ENCODE measurements at places on chromosomes 1 and 21.
A peak's percentile ranks its signal among the peaks of the same experiment; 100 is the strongest.

DNA sequence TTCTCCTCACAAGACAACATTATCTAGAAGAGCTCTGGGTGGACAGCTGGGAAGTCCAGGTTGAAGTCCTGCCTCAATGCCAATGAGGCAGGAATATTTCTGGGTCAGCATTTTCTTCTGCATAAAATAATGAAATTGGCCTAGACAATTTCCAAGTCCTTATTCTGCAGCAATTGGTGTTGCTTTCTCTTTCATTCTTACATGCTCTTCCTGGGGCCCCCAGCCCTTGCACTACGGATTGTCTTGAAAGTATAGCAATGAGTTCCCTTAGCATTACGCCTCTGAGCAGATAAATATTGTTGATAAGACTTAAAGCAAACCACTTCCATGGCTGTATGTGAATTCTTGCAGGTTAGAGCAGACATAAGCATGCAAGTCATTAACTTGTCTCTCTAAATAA, 188.5 kb downstream of the TGFBR3 start:
- no peak for DNase-seq

- no peak for DNase-seq
These were observed 186.8 kb downstream of the APP start for GRCh38 chr21:25983745-25984144.

GRCh38 chr1:38719880-38720279, 139.7 kb downstream of the RRAGC start:
- DNase-seq: no peak

DNA sequence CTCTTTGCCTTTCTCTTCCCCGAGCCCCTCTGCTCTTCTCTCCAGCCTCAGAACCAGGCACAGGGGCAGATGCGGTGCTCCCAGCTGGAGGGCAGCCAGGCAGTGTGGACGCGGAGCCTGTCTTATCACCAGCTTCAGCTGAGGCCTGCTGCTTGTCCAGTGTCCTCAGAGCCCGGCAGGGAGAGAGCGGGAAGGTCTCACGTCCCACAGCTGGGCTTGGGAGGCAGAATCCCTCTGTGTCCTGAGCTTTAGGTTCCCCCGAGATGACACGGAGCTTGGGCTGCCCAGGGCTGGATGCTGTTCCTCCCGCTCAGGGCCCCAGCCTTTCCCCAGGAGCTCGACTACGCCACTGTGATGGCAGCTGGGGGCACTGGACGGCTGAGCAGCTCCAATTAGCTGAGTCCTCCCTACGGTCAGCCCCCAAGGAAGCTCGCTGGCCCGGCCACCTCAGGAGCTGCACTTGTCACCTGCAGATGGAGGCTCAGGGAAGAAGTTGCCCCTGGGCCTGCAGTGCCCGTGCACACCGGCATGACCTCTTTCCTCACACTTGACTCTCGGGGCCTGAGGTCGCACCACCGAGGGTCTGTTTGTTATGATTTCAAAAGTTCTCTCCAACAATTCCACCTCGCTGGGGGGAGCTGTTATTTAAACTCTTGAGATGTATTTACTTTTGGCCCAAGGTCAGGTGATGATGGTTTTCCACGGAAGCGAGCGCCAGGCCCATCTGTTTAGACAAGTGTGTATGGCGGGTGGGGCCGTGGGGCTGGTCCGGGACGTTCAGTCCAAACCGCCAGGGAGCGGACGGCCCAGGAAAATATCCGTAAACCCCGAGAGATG, 127.3 kb downstream of the SIK1 start:
- no peak for DNase-seq

- DNase-seq: peak; percentile 48
These were observed 18.9 kb upstream of the ZNF683 start for GRCh38 chr1:26391450-26391849.

- no peak for DNase-seq
These were observed 249.6 kb downstream of the COL11A1 start for GRCh38 chr1:102858695-102859094.

DNA sequence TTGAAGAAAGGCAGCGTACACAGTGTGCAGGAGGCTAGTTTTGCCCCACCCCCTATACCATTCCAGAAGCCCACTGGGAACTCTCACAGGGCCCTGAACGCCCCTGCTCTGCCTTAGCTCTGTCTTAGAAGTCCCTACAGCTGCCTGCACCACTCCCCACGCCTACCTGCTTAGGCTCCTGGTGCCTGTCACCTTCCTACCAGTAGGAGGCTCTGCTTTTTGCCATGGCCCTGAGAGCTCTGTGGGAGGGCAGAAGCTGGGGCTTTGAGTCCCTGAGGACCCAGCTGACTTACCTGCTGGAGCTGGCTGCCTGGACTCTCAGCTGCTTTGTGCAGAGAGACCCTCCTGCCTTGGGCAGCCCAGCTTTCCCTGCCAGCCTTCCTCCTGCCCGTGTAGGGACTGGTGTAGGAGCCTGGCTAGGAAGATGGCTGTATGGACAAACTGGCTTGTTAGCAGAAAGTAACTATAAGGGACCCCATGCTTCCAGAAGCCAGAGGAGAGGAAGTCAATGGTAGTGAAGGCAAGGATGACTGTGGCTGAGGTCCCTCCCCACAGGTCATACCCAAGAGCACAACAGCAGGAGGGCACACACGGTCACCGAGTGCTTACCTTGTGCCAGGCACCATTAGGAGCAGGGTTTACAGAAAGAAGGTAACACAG, 9.8 kb upstream of the CELSR2 start:
- DNase-seq: peak; percentile 50

GRCh38 chr1:87250336-87250735, 78.3 kb upstream of the LMO4 start:
- DNase-seq: no peak

GRCh38 chr1:214213136-214213535, 67.8 kb upstream of the SMYD2 start:
- DNase-seq: peak; percentile 50

DNA sequence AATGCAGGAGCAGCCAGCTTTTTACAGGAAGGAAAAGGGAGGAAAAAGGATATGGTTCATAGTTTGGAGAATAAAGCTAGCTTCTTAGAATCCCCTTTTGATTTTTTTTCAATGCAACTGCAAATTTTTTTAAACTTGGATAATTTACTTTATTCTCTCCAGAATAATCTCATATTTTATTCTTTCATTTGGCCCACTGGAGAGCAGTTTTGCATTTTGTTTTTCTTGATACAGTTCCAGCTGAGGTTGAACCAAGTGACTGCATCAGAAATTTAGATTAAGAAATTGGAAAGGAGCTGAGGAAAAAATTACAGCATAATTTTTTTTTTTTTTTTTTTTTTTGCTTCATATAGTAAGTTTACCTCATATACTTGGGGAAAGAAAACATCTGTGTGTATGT, 22.8 kb downstream of the GABPA start:
- DNase-seq: no peak

DNA sequence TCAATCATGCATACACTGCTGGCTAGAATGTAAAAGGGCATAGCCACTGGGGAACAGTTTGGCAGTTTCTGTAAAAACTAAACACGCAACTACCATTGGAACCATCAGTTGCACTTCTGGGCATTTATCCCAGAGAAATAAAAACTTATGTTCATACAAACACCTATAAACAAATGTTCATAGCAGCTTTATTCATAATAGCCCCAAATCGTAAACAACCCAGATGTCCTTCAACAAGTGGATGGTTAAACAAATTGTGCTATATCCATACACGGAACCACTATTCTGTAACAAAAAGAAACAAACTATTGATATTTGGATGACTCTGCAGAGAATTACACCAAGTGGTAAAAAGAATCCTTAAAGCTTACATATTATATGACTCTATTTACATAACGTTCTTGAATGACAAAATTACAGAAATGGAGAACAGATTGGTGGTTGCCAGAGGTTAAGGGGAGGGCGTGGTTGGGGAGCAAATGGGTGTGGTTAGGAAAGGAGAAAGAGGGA, 22.8 kb downstream of the LACTBL1 start:
- DNase-seq: no peak

DNA sequence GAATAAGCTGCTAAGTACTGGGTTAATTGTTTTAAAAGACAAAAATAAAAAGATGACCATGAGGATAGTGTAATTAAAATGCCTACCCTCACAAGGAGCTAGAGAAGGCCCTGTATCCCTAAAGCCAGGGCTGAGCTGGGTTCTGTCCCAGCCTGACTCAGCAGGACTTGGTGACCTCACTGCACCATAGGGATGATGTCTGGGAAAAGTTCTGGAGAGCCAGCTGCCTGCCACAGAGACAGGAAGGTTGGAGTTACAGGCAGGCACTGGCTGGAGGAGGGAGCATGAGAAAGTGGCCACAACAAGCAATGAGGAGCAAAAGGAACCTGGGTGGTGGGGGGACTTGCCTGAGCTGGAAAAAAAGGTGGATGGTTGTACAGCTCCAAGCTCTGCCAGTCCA, 5.7 kb upstream of the TNR start:
- no peak for DNase-seq

DNA sequence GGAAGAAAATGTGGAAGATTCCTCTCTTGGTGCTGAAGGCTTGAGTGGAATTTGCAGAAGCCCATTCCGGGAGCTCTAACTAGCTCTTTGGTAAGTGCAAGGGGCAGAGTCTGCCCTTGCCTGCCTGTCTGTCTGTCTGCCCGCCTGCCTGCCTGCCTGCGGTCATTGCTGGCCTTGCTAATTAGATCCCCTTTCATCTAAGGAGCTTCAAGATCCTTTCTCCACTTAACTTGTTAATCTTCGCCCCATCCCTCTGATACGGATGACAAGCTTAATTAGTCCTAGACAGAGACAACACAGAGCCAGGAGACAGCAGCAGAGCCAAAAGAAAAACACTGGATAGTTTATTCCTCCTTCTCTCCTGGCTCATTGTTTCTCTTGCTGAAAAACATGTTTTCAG, 80.2 kb upstream of the GADD45A start:
- no peak for DNase-seq

DNA sequence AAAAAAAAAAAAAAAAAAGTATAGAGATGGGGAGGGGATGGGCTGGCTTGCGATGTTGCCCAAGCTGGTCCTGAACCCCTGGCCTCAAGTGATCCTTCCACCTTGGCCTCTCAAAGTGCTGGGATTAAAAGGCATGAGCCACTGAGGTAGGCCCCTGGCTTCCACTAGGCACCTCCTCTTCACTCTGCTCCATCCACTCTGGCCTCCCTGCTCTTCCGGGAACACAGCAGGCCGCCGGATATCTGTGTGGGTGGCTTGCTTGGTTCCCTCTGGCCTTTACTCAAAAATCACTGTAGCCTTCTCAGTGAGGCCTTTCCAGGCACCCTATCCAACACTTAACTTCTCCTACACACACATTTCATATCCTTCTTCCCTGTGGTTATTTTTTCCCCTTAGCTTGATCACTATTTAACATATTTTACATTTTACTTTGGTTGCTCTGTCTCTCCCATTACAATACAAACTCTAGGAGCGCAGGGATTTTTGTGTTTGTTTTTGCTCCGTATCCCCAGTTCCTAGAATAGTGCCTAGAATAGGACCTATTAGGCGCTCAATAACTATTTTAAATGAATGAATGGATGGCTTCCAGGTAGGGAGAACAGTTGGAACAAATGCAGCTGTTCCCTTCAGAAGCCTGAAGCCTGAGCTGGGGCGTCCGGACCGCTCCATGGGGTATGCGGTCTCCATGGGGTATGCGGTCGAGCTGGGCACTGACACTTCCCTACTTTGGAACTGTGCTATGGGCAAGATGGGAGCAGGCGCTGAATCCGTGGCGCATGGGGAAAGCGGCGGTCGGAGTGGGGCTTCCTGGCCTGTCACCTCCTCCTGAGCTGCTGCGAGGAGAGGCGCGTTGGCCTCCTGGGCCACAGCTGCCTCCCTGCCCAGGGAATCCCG, 46.7 kb downstream of the H3-3A start:
- no peak for DNase-seq

DNA sequence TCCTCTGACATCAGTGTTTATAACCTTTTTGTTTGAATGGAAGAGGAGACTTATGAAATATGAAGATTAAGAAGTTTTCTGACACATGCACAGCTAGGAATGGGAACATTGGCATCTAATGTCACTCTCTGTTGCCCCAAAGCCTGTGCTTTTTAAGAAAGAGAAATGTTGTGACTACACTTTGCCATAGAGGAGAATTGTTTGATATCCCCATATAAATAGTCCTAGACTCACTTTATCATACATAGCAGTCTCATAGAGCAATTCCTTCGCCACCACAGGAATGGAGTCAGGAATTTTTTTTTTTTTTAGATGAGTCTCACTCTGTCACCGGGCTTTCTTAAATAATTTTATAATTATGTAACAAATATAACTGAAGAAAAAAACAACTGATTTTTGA, 1.5 kb downstream of the KRTAP21-3 start:
- no peak for DNase-seq

- DNase-seq: no peak
These were observed 45.7 kb upstream of the TLR5 start for GRCh38 chr1:223188618-223189356.

GRCh38 chr1:113991467-113991997, 12.3 kb downstream of the OLFML3 start:
- DNase-seq: no peak
